Hematopoietic multipotent progenitor cell treated with erythropoietin and hydrocortisone succinate and interleukin-3 and kit ligand, for 17 days (in vitro differentiated cells): ENCODE measurements at places on chromosomes 2 and 18.

DNA sequence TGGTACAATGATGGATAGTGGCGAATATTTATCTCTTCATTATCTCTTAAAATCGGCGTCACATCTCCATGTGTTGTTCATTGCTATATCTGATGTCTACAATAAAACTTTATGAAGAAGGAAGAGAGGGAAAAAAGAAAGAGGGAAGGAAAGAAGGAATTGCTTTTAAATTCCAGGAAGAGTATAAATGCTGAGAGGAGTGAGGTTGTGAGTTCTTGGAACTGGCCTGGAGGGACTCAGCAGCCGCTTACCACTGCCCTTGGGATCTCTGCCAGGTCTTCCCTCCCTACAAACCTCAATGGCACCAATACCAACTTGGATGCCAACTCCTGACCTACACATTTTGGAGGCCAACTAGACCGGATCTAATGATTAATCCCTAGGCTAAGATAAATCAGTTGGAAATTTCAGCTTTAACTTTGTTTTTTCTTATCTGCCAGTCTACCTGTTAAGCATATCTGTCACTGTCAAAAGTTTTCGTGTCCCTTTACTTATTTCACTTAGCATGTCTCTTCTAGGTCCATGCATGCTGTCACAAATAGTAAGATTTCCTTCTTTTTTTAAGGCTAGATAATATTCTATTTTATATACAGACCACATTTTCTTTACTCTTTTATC, 9.8 kb downstream of the SCN9A start:
- DNase-seq = no peak

DNA sequence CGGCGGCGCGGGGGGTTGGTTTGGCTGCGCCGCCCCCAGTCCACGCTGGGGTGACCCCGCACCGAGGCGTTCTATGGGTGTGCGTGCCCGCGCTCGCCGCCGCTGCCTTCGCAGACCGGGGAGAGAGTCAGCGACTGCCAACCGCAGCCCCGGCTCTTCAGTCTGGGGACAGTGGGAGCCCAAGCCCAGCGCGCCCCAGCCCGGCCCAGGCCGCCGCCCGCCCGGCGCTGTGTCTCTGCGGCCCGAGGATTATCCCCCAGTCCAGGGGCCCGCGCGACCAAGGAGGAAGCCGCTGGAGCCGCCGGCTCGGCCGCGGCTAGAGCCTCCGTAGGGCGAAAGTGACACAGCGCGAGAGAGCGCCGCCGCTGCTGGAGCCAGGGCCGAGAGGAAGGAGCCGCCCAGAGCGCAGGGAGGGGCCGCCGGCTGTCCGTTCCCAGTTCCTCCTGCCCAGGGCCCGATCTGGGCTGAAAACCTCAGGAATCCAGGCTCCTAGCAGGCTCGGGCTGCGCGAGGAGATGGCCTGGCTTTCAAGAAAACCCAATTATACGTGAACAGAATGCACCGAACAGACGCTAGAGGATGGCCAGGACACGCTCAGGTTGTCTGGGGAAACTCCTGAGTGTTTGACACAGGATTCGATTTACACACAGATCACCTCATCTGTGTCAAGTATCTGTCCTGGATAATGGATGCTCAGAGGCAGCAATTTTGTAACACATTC, 2.4 kb downstream of the CTIF start:
- DNase-seq = peak; percentile 29

DNA sequence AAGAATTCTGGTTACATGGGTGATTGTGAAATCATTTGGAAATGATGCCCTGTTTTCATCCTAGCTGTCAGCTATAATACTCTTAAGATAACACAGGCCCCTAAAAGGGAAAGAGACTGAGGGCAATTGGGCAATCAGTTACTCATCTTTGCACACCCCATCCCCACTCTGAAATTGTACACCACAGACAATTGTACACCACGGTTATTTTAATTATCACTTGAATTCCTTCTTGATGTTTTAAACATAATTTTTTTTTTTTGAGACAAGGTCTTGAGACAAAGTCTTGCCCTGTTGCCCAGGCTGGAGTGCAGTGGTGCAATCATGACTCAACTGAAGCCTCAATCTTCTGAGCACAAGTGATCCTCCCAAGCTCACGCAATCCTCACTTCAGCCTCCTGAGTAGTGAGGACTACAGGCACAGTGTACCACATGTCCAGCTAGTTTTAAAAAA, 862.4 kb upstream of the ACVR2A start:
- no peak for DNase-seq

- DNase-seq = no peak
Measured at GRCh38 chr2:105934467-105934866, 189.8 kb downstream of the NCK2 start.

DNA sequence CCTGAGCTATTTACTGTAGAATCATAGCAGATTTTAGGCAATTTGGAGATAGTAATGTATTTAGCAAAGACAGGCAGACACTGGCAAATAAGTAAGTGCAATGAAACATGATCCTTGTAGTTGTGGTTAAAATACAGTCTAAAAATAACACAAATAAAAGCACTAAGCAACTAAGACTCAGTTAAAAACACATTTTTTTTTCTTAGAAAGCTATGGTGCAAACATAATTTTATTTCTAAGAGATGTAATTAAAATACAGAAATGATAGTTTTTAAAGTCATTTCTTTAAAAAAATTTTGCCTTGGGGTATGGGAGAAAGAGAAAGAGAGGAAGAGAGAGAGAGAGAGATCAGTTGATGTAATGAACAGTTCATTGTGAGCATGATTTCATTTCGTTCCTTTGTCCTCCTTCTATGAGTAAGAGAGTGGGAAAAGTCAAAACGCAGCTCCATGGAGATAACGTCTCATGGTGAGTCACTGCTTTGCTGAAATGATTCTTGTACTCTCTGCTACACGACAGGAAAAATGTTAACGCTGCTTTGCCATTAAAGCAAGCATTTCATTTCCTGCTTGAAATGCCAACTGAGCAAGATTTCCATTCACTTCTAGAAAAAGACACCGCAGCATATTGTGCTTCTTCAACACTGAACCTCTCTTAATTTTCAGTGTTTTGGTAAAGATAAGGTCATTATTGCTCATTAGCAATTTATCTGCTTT, 61.3 kb upstream of the PGAP1 start:
- DNase-seq = no peak

DNA sequence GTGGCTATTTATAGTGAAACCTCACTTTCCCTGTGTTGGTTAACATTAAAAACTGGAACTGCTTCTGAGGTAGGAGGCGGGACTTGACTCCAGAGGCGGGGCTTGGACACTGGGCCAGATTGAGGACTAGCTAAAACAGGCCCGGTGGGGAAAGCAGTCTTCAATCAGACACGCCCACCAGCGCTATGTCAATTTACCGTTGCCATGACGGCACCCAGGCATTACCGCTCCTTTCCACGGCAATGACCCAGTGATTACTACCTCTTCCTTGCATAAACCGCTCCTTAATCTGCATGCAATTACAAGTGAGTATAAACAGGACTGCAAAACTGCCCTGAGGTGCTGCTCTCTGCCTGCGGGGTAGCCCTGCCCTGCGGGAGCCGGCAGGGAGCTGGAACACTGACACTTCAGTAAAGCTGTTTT, 35.3 kb downstream of the LRRFIP1 start:
- no peak for DNase-seq

DNA sequence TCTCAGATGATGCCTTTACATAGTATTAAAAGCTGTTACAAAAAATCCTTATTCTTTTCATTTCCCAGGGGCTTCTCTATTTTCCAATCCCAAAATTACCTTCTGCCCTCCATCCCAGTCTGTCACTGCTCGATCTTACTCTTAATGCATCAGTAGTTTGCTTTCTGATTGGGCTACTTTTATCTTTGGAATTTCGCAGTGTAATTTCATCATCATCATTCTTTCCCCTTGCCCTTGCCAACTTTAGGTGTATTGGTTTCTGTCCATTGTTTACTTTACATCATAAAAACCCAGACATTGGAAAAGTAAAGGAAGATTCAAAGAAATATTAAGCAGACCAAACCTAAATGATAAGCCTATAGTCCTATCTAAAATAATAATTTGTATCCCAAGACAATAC, 457.2 kb downstream of the PIK3C3 start:
- no peak for DNase-seq

DNA sequence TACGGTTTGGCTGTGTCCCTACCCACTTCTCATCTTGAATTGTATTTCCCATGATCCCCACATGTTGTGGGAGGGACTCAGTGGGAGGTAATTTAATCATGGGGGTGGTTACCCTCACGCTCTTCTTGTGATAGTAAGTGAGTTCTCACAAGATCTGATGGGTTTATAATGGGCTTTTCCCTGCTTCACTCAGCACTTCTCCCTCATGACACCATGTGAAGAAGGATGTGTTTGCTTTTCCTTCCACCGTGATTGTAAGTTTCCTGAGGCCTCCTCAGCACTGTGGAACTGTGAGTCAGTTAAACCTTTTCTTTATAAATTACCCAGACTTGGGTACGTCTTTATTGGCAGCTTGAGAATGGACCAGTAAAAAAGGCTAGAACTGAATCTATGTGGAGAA, 750.0 kb upstream of the ID2 start:
- no peak for DNase-seq

DNA sequence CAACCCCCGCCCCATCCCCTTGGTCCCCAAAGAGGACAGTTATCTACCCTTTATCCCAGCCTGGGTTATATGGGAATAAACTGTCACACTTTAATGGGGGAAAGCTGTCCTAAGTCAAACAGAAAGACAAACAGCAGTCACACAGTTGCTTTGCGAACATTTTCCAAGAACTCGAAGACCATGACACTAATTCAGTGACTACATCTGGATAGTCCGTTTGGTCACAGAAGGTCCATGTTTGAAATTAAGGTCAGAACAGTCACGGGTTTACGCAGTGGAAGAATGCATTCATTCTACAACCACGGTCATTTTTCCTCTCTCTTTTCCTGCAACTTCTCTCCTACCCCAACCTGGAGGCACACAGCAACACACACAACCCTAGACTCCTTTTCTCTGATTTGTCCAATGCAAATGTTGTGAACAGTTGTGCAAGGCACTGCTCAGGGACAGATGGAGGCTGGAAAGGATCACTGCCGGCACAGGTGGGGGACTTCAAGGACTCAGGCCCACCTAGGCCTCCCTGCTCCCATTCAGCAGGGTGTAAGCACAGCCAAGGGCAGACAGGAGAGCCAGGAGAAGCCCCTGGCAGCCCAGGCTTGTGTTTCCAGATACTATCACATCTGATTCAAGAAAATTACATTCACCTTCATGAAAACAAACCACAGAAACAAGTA, 39.9 kb downstream of the ZNF516 start:
- no peak for DNase-seq

DNA sequence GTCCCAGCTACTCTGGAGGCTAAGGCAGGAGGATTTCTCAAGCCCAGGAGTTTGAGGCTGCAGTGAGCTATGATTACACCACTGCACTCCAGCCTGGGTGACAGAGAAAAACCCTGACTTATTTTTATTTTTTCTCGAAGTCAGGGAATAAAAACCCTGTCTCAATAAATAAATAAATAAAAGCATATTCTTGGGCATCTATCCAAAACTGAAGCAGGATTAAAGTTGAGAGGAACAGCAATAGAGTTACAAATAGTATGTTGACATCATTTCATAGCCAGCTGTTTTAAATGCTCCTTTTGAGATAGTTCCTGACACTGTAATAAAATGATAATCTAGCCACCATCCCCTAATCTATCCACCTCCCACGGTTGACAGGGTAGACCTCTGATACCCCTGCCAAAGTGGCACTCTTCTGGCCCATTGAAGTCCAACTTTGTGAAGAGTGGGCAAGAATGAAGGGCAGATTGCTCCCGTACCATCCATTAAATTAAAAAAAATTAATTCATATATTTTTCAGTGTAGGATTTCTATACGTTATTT, 42.3 kb upstream of the LPIN2 start:
- DNase-seq = no peak

- DNase-seq = peak; percentile 25
Measured at GRCh38 chr2:37232131-37232933, 874 bp downstream of the NDUFAF7 start.

- no peak for DNase-seq
Measured at GRCh38 chr2:218962859-218963492, 3.5 kb downstream of the CDK5R2 start.

DNA sequence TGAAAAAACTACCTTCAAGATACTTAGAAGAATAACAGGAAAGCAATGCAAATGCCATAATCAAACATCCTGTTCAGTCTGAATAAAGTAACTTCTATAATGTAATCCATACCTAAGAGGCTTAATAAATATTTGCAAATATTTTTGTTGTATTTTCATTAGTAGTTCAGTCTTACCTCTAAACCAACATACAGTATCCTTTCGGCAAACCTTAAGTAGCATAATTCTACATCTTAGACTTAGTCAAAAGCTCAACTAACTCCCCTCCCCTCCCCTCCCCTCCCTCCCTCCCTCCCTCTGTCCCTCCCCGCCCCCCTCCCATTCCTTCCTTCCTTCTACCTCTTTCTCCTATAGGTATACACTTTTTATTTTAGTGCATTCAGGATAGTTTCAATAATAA, 1373.2 kb downstream of the SUCLG1 start:
- no peak for DNase-seq

DNA sequence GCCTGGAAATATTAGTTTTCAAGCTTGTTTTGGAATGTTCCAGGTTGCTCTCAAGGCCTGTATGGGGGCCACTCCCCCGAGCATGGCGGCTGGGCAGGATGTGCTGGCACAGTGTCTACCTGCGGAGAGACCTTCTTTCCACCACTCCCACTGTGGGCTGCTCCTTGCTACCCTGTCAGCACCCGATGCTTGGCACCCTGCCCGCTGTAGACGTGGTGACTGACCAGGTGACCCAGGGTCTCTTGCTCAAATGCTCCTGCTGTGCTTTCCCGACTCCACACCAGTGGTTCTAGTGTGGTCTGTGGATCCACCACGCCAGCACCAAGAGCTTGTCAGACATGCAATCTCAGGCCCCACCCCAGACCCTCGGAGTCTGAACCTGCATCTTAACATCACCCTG, 213.3 kb downstream of the SH3BP4 start:
- DNase-seq = no peak

DNA sequence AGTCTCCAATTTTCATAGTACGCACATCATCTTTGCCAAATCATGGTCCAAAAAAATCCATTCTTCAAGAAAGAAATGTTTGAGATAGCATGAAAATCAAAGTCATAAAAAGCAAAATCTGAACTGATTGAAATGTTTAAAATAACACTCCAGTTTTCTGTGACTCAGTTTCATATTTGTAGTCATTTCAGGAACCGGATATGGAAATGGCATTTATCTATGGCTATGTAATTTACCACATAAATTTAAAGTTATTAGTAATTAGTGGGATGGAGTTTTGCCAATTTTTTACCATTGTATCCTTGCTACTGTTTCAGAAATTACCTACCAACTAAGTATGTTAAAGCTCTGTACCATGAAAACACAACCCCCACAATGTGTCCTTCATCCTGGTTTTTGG, 456.6 kb upstream of the ACVR2A start:
- DNase-seq = no peak

DNA sequence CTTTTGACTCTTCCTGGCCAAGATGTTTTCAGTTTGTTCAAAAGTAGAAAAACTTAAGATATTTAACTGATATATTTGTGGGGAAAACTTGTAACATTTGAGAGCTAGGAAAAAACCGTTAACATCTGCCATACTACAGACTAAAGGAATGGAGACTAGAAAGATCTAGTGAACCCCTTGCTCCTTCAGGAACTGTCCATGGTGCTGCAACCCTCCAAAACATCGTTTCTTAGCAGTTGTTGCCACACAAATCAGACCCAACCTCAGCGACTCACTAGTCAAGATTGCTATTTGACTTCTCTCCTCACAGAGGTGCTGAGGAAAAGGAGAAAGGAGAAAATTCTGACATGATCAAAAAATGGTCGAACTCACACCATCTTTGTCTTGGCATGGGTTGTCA, 393.8 kb upstream of the LYPD1 start:
- DNase-seq = no peak

- DNase-seq = no peak
Measured at GRCh38 chr2:102028470-102028869, 36.7 kb downstream of the IL1R2 start.

GRCh38 chr2:67075530-67076238, 321.4 kb upstream of the ETAA1 start:
- no peak for DNase-seq
